ENCODE measurements at places on chromosomes 4 and X. TPM values are rescaled to one million over a fixed set of nuclear protein-coding genes. Genes with fewer than 3 reads are reported as not detected.

TXK gene
- 0.15 TPM for polyA plus RNA-seq

- peak overlapping the region; percentile 93 for H3K27ac ChIP-seq
- H3K4me1 ChIP-seq: peaks cover 15% of the 10 kb centered on the region
- no peak for DNase-seq
- no peaks in the 10 kb centered on the region for H3K27me3 ChIP-seq
- H3K36me3 ChIP-seq: peaks cover 6% of the 10 kb centered on the region
Measured at GRCh38 chrX:48695925-48696300, 621 bp upstream of the SUV39H1 start.

GRCh38 chr4:3715855-3716630 lies 50.1 kb upstream of the ADRA2C start:
- peaks cover 17% of the 10 kb centered on the region for H3K36me3 ChIP-seq
- H3K4me3 ChIP-seq: no peak overlapping the region
- H3K27me3 ChIP-seq: peaks cover 28% of the 10 kb centered on the region
- no peak for DNase-seq
- no peak overlapping the region for H3K27ac ChIP-seq

F8A2 gene
- polyA plus RNA-seq: not detected

GRCh38 chrX:136112286-136112685 lies 35.0 kb upstream of the FHL1 start:
- DNase-seq: no peak
- H3K4me1 ChIP-seq: no peaks in the 10 kb centered on the region
- H3K27me3 ChIP-seq: no peaks in the 10 kb centered on the region
- no peak overlapping the region for H3K4me3 ChIP-seq
- H3K27ac ChIP-seq: no peak overlapping the region
